ENCODE measurements at places on chromosomes 11 and 22.

GRCh38 chr11:6692128-6692527, 9.0 kb upstream of the MRPL17 start:
- no peak for DNase-seq

- DNase-seq = no peak
These were observed 52.8 kb downstream of the CYTH4 start for GRCh38 chr22:37334859-37335805.

- DNase-seq = no peak
These were observed 44.6 kb upstream of the KLHL35 start for GRCh38 chr11:75477614-75477935.

DNA sequence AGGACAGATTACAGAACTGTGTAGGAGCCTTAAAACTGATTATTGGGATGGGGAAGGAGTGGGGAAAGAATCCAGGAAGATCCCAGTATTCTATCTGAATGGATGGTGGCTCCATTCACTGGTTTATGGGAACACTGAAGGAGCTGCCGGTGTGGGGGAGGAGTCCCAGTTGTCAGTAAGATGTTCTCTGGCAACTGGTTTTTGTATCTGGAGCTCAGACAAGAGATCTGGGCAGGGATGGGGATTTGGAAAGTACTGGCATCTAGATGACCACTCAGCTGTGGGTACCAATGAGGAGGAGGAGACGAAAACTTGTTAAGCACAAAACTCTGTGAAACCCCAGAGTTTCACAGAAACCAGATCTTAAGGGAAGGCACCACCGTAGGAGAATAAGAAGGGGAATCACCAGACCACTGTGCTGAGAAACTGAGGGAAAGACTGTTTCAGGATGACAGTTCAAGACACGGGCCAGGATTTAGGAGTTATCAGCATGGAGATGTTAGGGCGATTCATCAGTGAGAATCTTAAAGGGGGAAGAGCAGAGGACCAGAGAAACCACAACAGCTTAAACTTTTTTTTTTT, 28.1 kb downstream of the LDLRAD3 start:
- no peak for DNase-seq

GRCh38 chr11:100980156-100980555, 149.5 kb downstream of the PGR start:
- no peak for DNase-seq

GRCh38 chr11:36738292-36738861, 140.3 kb upstream of the RAG2 start:
- DNase-seq = no peak

DNA sequence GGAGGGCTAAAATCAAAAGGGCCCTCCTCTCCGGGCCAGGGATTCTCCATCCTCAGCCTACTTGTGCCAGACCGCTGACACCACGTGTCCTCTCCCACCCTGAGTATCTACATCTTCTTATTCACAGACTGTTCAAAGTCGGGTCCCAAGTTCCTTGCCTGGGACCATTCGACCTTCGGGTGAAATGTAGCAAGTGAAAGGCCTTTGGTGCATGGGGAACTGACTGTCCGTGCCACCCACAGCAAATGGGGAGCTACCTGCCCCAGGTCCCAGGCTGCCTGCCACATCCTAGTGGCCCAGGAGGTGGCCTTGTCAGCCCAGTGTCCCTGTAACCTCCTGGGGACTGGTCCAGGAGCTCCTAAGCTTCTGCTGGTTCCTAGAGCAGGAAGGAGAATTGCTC, 67.3 kb downstream of the RTL6 start:
- no peak for DNase-seq

- no peak for DNase-seq
These were observed 54.3 kb upstream of the CREB3L1 start for GRCh38 chr11:46223252-46223513.

DNA sequence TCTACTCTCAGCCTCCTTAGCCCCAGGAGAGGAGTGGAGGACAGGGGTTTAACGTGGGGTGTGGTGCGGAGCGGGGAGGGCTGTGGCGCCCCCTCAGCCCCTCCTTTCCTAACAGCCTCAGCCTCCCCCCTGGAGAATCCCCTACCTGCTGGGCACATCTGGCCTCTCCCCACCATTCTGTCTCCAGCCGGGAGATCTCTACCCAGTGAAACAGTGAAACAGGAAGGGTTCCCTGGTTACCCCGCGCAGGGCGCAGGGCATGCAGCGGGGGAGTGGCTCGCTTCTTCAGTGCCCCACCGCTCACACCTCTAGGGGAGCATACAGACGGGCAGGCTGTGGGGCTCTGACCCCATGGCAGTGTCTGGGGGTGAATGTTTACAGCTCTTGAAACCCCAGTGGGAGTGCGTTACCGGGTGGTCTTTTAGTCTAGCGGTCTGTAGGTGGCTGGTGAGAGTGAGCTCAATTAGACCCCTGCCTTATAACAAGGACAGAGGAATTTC, 54.7 kb upstream of the CCDC188 start:
- DNase-seq = no peak

DNA sequence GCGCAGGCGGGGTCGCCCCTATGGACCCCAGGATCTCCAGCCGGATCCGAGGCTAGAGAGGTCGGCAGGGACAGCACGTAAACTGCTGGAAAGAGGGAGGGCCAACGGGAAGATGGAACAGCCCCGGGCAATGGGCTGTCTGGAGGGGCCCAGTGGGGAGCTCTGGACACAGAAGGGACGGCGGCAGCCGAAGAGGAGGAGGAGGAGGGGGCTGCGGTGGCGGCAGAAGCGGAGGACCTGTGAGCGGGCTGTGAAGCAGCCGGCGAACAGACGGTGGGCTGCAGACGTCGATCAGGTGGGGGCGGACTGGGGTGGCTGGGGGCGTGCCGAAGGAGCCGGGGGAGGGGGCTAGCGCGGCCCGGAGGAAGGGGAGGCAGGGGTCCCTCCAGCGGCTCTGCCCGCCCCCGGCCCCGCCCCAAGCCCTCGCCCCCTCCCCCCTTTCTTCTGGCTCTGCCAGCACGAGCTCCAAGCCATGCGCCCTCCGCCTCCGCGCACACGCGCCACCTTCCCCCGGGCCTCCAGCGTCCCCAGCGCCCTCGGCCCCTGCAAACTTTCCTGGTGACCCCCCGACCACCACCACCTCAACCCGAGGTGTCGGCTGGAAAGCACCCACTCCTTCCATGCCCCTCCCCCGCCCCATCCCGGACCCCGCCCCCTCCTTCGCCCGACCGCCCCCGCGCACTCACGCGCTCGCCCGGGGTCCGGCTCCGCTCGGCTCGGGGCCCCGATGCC, 432 bp downstream of the TNKS1BP1 start:
- DNase-seq = peak; percentile 19

DNA sequence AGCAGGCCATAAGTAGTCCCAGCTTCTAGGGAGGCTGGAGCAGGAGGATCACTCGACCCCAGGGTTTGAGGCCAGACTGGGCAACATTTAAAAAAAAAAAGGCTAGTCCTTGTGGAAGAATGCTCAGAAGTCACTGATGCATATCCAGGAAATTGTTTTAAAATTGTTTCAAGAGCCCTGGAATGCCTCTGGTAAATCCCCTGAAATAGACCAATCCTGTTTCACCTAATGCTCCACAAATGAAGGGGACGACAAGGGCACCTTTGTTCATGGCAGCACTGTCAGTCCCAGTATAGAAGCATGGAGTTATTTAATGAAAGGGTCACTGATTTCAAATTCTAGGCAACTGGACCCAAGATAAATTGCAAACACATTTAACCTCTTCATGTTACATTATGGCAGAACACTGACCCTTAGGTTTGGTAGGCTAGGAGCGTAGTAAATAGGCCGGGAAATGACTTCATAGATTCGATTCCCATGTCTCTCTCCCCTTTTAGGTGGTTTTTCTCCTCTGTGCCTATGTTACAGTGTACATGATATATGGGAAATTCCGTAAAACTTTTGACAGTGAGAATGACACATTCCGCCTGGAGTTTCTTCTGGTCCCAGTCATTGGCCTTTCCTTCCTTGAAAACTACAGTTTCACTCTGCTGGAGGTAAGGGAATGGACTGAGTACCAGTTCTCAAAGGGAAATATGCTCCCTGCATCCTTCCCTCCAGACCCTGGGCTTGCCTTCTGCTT, 11.4 kb downstream of the KDELR3 start:
- DNase-seq = no peak

DNA sequence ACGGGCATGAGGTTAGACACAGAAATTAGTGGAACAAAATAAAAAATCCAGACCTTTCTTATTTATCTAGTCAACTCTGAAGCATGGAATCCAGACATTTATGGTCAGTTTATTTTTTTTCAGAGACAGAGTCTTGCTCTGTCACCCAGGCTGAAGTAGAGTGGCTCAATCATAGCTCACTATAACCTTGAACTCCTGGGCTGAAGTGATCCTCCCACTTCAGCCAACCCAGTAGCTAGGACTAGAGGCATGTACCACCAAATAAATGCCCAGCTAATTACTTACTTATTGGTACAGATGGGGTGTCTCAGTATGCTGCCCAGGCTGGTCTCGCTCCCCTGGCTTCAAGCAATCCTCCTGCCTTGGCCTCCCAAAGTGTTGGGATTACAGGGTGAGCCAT, 8.7 kb downstream of the NPAT start:
- DNase-seq = no peak

DNA sequence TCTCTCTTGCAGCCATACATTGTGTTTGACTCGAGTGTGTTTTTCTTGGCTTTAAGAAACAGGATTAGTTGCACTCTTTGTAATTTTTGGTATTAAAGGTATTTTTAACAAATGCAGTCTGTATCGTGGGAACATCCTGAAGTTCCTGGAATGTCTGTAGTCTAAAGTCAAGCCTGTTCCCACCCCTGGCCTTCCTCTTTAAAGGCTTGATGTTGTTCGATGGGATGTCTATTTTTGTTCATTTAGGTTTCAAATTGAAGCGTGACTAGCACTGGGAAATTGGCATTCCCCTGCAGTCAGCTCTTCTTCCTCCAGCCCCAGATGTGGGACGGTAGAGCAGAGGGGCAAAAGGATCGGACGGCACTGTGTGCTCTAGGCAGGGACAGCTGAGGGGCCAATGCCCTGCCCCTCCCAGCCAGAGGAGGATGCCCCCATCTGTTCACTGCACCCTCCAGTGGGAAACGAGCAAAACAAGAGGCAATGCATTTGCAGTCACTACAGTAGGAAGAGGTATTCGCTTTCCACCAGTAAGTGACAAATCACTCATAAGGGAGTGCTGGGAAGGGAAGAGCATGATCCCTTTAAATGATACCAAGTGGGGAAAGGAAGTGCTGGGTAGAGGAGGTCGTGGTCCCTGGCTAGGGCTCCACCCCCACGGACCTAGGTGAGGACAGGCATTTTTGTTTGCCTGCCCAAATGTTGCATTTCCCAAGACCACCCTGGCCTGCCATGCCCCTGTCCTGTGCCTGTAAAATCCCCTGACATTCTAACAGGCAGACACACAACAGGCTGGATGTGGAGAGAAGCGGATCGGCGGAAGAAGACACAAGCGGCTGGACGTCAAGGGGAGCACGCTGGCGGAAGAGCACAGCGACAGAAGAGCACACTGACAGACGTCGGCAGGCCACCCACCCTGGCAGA, 47.4 kb upstream of the SEPTIN5 start:
- DNase-seq = no peak

DNA sequence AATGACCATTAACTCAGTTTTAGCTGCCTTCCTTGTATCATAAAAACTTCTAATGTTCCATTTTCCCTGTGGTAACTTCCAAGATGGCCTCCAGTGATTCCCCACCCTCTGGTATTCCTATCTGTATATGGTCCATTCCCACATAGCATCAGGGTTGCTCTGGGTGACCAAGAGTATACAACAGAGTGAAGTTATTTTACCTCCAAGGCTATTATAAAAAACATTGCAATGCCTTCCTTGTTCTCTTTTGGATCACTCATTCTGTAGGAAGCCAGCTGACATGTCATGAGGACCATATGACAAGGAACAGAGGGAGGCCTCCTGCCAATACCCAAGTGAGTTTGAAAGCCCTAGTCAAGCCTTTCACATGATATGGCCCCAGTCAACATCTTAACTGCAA, 30.1 kb downstream of the ZNF280B start:
- no peak for DNase-seq

GRCh38 chr11:78149646-78150045, 10.2 kb upstream of the ALG8 start:
- DNase-seq = no peak

- DNase-seq = no peak
These were observed 185.7 kb downstream of the BLID start for GRCh38 chr11:121930004-121930965.

DNA sequence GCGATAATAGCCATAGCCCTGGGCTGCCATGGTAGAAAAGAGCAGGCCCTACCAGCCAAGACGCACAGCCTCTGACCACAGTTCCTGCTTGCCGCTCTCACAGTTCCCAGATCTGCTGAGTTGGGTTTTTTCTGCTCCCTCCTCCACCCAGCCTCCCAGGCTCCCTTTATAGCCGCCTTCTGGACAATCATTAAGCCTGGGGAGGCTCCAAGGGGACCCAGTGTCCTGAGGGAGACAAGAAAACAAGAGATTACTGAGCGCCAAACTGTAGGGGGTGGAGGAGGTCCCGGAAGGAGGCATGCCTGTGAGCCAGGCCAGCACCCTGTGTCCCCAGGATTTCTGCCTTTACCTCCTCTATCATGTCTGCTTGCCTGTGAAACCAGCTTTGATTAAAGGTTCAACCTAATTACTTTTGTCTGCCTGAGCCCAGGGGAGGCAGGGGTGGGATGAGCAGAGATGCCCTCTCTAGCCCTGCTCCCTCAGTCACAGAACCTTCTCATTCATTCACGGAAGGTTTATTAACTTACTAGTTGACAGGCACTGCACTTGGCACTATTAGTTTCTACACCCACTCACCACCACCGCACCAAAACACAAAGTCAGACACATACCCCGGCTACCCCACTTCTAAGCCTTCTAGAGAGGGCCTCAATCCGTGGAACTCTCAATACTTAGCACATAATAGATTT, 1.2 kb downstream of the SLC37A4 start:
- peak; percentile 46 for DNase-seq

GRCh38 chr11:20250644-20251247, 90.5 kb upstream of the DBX1 start:
- DNase-seq = no peak

DNA sequence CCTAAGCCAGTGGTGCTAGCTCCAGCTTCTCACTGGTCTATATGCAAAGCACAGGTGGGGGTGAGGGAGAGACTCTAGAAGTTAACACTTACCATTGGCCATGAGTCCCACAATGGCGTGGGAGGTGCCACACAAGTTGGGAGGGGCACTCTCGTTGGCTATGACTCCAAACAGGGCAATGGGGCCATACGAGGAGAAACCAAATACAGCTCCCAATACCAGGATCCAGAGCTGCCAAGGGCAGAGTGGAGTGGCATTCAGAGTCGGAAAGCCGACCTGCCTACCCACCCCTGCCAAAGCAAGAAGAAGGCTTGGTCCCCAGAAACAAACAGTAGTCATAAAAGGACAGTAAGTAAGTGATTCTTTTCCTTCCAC, 5.6 kb downstream of the SLC37A4 start:
- no peak for DNase-seq

GRCh38 chr11:44185522-44185921, 90.0 kb downstream of the EXT2 start:
- no peak for DNase-seq

- DNase-seq = no peak
These were observed 22.0 kb downstream of the ALG12 start for GRCh38 chr22:49896201-49896600.

GRCh38 chr11:28770806-28771205, 662.6 kb downstream of the METTL15 start:
- DNase-seq = no peak

GRCh38 chr22:37245740-37246139, 1.7 kb upstream of the RAC2 start:
- DNase-seq = no peak
